ENCODE measurements at places on chromosomes 6 and 20.

- DNase-seq = no peak
Observed at GRCh38 chr6:125552819-125553218, 196.6 kb upstream of the HEY2 start.

- no peak for DNase-seq
Observed at GRCh38 chr20:23679133-23680092, 9.4 kb downstream of the CST4 start.

DNA sequence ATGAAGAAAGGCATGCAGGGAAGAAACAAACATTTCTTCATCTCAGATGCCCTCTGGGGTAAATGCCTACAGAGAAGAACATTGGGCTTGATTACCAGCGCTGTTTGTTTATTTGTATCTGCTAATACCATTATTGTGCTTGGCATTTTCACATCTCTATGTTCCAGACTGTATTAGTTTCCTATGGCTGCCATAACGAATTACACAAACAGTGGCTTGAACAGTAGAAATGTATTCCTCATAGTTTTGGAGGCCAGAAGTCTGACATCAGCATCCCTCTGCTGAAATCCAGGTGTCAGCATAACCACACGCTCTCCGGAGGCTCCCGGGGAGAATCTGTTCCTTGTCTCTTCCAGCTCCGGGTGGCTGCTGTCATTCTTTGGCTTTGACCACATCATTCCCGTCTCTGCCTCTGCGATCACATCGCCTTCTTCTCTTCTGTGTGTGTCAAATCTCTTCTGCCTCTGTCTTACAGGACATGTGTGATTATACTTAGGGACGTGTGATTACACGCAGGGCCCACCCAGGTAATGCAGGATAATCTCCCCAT, 241.6 kb upstream of the SUPT3H start:
- no peak for DNase-seq

GRCh38 chr20:43542674-43543073, 16.2 kb upstream of the SGK2 start:
- no peak for DNase-seq

DNA sequence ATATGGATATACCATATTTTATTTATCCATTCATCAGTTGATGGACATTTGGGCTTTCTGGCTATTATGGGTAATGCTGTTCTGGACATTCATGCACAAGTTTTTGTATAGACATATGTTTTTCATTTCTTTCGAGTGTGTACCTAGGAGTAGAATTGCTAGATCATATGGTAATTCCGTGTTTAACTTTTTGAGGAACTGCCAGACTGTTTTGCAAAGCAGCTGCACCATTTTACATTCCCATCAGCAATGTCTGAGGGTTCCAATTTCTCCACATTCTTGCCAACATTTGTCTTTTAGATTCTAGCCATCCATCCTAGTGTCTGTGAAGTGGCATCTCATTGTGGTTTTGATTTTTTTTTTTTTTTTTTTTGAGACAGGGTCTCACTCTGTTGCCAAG, 20.8 kb downstream of the SRC start:
- no peak for DNase-seq

DNA sequence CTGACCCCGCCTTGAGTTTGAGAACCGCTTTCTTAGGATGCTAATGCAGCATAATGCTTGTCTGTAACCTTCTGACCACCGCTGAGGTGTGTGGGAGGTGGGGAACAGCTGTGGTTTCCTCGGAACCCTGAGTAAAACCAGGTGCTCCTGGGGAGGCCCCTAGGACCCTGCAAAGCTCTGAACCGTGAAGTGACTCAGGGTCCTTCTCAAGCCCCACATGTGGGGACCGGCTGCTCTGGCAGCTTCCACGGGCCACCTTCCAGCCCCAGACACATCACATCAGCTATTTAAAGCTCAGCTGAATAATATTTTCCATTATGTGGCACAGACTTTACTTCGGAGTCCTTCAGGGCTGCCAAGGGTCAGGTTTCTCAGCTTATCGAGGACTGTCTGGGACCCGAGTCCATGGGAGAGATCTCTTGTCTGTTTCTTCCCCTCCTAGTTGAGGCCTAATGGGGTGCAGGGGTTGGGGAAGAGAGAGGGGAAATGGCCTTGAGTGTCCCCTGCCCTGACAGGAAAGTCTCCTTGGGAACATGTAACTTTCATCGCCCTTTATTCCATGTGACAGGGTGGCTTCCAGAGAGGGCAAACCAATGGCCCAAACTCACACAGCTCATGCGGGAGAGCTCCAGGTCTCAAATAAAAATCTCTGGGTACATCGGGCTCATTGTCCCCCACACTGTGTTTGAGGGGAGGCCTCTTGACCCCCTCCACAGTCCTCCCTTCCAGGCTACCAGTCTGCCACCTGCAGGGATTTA, 186.1 kb upstream of the SLC24A3 start:
- DNase-seq = no peak

DNA sequence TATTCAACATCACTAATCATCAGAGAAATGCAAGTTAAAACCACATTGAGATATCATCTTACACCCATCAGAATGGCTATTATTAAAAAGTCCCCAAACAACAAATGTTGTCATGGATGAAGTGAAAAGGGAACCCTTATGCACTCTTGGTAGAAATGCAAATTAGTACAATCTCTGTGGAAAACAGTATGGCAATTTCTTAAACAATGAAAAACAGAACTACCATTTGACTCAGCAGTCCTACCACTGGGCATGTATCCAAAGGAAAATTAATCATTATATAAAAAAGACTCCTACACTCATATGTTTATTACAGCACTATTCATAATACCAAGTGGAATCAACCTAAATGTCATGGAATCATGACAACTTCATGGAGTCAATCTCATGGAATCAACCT, 611.3 kb upstream of the GJE1 start:
- DNase-seq = no peak

- no peak for DNase-seq
Observed at GRCh38 chr6:129672881-129673631, 36.9 kb downstream of the ARHGAP18 start.
